ENCODE measurements at places on chromosomes 4 and X.

DNA sequence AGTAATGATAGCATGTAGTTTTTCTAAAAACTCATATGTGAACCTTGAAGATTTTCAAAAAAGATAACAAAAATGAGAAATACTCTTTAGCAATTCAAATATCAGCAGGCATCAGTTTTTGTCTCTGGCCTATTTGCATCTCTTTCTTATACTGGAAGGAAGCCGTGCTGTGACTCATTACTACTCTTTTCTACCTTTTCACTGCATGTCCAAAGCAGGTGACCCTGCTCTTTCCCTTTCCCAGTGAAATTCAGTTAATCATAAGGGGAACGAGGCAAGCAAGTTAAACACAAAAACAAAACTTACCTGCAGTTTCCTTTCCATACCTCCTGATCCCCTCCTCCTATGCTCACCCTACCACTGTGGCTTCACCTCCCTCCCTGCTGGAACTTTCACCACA is 9.3 kb downstream of the SPATA4 start:
- DNase-seq, result no peak

DNA sequence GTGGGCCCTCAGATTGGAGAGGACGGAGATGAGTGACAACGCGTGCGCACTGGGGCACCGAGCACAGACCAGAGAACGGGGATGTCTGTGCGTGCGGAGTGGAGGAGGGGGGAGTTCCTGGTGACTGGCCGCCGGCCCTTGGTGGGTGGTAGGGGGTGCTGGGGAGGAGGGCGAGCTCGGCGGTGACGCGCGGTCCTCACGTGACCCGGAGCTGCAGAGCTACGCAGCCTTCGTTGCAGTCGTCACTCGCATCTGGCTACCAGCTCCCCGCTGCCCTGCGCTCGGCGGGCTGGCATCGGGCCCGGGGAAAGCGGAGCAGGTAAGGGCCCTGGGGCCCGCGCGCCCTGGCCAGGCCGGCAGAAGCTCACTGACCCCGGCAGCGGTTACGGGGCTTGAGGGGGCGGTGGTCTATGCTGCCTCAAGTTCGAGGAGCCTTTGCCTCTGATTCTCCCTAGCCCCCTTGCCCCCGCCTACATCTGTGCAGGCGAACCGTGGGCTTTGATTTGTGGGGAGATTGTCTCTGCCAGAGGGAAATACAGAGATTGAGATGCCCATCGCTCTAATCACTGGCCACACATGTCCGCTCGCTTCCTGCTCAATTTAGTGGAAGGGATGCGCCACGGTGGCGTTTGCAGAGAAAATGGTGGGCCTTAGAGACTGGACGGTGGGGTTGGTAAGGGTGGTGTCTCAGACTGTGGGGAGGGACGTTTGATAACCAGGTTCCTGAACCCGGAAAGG is at the start of gene ARMCX4:
ARMCX4 (plus strand) TSS at position 245 of the 738 bp plus-strand sequence. CDS start 3,134 bp downstream, outside the sequence.
- peak; percentile 32 for DNase-seq

GRCh38 chr4:86775061-86775460 is 74.1 kb downstream of the SLC10A6 start:
- DNase-seq, result no peak

DNA sequence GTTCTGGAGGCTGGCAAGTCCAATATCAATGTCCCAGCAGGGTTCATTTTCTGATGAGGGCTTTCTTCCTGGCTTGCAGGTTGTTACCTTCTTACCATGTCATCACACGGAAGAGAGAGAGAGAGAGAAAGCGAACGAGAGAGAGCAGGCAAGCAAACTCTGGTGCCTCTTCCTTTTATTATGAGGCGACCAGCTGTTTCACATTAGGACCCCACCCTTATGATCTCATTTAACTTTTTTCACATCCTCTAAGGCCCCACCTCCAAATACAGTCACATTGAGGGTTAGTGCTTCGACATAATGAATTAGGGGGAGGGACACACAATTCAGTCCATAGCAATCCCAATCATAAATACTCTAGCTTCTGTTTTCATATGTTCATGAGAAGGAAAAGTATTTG is 10.6 kb upstream of the GPR174 start:
- no peak for DNase-seq

- DNase-seq, result peak; percentile 47
Observed at GRCh38 chrX:153411255-153411987, at the start of gene ZFP92. Gene ZFP92 (plus strand): TSS chrX:153411472. CDS start chrX:153418323, 6,851 bp downstream.

DNA sequence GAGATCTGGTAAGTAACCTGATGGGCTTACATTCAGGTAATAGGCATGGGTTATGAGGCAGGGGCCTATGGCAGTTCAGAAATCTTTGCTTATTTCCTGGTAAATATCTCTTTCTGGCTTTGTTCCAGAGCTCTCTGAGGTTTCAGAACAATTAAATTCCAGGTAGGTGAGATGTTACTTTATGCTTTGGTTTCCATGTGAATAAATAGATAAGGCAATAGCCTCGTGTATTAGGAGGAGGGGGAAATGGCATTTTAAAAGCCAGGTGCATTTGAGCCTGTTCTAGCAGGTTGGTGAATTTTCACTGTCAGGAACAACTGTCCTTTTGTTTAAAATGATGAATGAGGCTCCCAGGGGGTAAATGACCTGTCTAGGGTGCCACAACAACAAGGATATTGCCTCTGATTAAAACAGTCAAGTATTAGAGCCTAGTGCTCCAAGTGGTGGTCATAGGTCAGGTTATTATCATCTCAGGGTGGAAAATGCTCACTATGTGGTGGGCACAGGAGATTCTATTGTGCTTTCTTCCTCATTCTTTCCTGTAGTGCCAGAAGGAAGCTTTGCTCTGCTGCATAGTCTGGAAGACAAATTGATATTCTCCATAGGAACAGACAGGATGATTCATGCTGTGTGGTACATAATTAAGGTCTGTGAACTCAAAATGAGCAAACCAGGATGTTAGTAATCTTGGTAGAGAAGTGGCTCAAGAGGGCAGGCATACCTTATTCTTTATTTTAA is 296.2 kb downstream of the INPP4B start:
- no peak for DNase-seq

- no peak for DNase-seq
Observed at GRCh38 chr4:8391972-8392371, 48.6 kb downstream of the ACOX3 start.

DNA sequence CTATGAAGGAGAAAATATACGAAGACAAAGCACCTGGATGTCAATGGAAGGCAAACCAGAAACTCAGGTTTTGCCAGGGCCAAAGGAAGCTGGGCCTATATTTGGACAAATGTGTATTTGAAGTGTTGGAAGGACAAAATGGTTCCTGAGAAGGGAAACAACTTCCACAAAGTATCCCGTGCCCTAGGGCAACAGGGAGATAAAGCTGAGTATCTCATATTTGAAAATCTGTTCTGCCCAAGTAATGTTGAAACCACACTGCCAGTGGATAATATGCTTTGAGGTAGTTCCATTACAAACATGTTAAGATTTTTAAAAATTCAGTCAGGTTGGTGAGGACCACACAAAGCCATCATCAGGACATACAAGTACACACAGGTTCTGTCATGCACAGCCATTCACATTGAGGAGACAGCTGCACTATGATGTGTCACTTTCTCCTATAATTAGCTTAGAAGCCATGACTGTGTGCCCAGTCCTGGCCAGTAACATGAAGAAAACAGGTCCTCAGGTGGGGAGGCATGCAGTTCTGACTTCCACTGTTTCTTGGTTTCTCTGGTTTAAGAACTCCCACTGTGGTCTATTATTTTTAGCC is 116.4 kb downstream of the PWWP3B start:
- DNase-seq, result no peak

DNA sequence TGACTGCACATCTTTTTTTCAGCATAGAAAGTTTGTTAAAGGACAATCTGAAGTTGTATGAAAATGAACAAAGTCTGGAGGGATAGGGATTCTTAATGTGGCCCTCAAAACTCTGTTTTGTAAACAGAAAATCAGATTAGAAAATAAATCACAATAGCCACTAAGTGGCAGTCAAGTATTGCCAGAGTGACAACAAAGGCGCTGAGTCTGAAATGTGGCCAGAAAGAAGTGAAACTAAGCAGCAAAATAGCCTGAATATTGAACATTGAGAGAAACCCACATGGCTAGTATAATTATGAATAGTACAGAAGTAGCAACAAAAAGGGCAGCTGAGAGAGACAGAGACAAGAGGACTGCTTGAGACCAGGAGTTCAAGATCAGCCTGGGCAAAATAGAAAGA is 81.1 kb upstream of the CT45A1 start:
- no peak for DNase-seq

DNA sequence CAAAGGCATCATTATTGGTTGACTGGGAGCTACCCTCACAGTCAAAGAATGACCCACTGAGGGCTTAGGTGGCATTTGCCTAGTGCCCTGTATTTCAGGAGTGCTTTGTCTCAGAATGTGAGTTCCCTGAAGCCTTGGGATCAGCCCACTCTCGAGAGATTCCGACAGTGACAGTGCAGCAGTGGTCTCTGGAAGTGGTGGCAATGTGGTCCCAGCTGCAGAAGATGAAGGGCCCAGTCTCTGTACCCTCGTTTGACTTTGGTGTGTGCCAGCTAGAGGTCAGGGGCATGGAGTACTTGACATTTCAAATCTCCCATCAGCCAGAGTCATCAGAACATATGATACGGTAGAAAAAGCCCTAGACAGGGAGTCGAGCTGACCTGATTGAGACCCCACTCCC is 153.7 kb downstream of the EFNB1 start:
- no peak for DNase-seq

DNA sequence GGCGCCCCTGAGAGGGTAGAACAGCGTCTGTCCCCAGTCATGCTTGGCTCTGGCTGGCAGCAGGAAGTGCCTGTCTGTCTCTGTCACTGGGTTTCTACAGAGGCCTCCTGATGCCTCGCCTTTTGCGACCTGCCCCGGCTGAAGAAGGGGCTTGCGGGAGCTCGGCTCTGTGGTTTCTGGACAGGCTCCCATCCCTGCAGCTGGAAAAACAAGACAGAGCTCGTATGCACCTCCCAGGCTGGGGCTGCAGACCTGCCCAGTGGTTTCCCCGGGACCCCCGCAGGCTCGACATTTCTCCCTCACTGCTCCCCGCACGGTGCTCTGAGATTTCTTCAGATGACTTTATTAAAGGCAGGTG is 57.0 kb upstream of the SORCS2 start:
- DNase-seq, result no peak

DNA sequence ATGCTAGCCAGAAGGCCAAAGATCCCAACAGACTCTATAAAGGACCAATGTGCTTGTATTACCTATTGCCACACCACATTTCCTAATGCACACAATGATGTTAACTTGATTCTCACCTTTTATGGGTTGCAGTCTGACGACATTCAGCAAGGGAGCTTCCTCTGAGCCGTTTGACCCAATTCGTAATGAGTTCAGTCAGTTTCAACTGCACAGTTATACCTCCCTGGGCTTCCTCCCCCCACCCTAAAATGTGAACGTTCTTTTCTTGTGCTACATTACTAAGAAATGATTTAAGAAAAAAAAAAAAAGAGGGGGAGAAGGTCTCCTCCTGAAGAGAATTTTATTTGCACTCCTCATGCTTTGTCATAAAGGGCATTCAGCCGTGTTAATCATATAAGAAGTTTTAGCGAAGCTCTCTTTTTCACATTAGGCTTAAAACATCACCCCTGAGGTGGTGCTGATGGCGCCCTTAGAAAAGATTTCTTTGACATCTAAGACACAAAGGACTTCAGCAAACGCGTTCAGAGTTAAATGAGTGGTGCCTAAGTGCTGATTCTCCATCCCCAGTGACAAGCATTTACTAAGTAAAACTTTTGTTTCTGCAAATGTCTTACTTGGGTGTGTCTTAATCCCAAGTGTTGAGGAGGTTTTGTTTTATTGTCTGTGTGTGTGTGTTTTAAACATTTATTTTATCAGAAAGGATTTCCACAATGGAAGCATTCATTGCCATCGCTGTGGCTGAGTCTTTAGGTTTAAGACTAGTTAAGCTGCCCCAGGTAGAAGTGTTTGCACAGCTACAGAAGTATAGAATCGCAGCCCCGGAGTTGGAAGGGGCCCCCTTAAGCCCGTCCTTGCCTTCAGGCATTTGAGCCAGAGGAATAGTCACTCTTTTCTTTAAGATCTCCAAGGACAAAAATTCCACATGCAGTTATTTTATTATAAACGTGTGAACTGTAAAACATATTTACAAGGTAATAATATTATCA is 15.2 kb upstream of the GPC3 start:
- no peak for DNase-seq

DNA sequence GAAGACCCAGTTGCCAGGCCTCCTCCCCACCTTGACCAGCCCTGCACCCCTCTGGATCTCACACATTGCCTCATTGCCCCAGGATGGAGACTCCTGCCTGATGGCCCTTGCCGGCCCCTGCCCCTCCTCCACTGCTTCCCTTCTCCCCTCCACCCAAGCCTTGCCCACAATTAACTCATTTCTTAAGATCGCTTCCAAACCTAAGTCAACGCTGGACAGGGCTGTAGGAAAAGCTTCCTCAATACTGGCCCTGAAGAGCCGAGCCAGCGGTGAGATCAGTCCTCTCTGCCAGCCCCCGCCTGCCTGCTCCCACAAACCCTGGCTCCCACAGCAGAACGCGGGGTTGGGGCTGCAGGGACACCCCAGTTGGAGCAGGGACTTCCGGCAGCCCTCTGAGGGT is 7.5 kb upstream of the HAUS7 start:
- no peak for DNase-seq

DNA sequence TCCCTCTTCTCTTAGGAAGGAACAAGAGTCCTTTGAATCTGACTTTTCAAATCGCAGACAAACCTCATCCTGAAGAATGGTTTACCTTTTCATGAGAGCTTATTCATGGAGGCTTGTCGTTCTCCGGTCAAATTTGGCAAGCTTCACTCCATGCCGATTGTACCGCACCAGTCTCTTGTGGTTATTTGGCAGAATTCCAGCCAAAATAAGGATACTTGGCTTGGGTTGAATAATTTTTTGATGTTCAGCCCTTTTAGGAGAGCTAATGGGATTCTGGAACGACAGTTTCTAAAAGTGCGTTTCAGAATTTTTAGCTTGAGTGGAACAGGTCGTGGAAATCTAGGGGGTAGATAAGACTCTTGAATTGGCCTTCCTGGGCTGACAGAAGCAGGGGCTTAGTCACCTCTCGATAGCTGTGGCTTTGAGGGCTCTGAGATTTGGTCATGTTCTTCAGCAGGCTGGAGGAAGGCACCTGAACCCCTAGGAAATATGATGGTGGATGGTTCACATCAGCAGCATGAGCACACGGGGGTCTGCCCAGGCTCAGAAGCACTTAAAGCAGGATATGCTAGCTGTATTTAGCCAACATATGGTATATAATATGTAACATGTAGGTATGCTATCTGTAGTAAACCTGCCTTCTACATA is 1.5 kb downstream of the KLHL2 start:
- DNase-seq, result peak; percentile 33

- DNase-seq, result no peak
Observed at GRCh38 chr4:146462251-146462650, 59.5 kb downstream of the SLC10A7 start.

Data from stimulated activated naive CD8-positive, alpha-beta T cell treated with anti-CD3 and anti-CD28 coated beads, Interleukin-15, Interleukin-2, amounts not matched to agents 100 U/mL and 50 U/mL, for 24 hours (primary cell).